Stimulated activated naive CD8-positive, alpha-beta T cell treated with anti-CD3 and anti-CD28 coated beads, Interleukin-15, amount 100 ng/mL, for 72 hours (primary cell): ENCODE measurements at places on chromosomes 13 and 19.

GRCh38 chr13:48906200-48906599 lies 69.5 kb upstream of the FNDC3A start:
- DNase-seq: no peak

DNA sequence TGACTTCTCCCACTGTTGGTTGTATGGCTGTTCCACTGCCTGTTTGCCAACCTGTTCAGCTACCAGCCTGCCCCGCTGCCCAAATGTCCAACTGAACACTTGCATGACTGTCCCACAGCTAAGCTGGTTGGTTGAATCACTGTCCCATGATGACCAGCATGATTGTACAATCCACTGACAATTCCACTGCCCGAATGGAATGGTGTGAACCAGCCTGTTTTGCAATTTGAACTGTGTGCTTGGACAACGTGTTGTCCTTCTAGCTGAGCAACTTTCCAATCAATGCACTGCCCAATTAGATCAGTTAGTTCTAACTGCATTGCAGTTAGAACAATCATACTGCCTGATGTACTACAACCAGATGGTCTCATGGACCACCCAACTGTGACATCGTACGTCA lies 8.7 kb downstream of the ADAMTS10 start:
- no peak for DNase-seq

GRCh38 chr13:114063545-114064449 lies 68.6 kb downstream of the RASA3 start:
- no peak for DNase-seq

DNA sequence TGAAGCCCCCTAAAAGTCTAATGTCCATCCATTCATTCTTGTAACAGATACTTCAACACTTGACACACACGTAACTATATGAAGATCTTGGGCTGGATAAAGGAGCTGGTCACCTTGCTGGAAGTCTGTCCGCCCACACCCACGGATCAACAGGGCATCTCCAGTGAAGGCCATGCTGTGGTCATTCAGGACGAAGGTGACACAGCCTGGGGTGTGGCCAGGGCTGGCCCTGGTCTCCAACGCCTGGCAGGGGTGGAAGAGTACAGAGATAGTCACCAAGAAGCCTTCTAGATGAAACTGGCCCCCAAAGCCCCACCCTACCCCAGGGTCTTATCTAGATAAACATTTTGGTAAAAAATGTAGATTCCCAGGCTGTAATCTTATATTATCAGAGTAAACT lies 6.8 kb upstream of the PHLDB3 start:
- no peak for DNase-seq

DNA sequence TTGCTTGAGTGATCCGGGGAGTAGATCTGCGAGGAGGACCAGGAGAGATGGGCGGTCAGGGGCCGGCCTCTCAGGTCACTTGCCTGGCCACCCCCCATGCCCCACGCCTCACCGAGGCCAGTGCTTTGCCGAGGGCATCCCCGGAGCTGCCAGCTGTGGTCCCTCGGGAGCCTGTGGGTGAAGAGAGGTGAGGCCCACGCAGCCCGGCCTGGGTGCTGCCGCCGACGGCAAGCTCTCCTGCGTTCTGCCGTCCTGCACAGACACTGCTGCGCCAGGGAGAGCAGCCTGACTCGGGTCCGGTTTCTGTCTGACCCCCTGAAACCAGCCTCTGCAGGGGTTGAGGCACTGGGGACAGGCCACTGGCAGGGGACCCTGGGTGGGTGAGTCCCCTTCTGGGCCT lies 15.8 kb upstream of the UQCR11 start:
- DNase-seq: no peak

GRCh38 chr13:45303866-45304265 lies 37.1 kb downstream of the TPT1 start:
- DNase-seq: no peak

DNA sequence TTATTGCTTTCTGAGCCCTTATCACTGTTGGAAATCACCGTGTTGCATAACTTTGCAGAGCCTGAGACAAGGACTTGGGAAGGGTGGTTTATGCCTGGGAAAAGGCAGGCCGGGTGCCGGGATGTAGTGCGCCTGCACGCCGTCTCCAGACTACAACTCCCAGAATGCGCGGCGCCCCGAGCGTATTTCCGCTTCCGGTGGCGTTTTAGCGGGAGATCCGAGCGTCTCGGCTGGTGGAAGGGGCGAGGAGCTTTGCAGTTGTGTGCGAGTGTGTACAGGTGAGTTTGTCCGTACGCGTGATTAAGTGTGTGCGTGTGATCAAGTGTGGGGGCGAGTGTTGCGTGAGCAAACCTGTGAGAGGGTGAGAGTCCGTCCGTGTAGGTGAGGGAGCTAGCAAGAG lies 75.4 kb downstream of the PEG3 start:
- DNase-seq: no peak

DNA sequence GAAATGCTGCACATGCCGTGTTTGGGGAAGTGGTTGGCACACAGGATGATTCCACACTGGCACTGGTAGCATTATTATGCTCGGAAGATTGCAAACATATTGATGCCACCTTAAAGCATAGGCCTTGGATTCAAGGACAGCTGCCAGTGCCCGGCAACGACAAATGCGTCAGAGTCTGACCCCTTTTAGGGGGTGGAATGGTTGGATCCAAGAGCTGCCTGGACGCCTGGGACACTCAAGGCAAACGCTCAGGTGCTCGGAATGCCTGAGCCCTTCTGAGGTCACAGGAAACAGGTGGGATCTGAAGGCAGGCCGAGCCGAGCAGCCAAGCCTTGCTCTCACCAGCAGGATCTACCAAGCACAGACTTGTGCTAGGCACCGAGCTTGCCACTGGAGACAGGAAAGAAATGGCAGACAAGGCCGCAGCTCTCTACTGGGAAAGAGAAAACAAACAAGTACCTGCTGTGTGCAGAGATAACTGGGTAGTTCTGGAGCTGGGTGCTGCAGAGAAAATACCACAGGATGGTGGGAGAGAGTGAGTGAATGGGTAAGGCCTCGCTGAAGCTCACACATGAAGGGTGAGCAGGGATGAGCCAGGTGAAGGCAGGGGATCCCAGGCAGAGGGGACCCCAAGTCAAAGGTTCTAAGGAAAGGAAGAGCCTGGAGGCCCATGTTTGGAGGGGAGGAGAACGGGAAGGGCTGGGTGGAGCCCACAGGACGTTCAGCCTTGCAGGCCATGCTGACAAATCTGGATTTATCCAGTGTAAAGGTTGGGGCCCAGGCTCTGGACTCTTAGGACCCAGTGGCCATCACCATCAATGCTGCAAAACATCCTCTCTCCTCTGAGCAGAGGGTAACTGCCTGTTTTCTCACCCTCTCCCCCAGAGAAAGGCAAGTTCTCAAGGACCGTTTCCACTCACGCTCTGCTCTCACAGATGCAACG lies 9.2 kb downstream of the RANBP3 start:
- no peak for DNase-seq

DNA sequence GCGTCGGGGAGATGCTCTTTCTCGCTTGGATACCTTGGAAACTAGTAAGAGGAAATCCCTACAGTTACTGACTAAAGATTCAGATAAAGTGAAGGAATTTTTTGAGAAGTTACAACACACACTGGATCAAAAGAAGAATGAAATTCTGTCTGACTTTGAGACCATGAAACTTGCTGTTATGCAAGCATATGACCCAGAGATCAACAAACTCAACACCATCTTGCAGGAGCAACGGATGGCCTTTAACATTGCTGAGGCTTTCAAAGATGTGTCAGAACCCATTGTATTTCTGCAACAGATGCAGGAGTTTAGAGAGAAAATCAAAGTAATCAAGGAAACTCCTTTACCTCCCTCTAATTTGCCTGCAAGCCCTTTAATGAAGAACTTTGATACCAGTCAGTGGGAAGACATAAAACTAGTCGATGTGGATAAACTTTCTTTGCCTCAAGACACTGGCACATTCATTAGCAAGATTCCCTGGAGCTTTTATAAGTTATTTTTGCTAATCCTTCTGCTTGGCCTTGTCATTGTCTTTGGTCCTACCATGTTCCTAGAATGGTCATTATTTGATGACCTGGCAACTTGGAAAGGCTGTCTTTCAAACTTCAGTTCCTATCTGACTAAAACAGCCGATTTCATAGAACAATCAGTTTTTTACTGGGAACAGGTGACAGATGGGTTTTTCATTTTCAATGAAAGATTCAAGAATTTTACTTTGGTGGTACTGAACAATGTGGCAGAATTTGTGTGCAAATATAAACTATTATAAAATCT lies 2.7 kb upstream of the KCNRG start:
- DNase-seq: no peak

- no peak for DNase-seq
These were observed 44.0 kb downstream of the SUGP2 start for GRCh38 chr19:18989316-18989715.

DNA sequence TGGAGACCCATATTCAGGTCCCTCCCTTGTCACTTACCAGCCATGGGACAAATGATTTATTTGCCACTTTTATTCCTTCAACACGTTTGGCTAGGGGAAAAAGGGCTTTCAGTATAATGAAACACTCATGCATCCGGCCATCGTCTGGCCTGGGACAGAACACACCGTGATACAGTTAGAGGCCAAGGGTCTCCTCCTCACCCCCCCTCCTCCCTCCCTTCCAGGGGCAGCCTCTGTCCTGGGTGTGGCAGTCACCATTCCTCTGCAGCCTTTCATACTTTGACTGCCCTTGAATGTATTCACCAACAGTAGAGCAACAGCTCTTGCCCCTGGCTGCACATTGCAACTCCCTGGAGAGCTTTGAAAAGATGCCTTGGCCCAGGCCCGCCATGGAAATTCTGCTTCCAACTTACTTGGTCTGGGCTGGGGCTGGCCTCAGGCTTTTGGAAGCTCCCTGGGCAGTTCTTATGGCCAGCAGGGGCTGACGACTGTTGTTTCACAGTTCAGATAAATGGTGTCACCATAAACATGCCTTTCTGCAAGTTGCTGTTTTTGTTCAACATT lies 3.0 kb downstream of the PAK4 start:
- no peak for DNase-seq

GRCh38 chr13:59112221-59112718 lies 1051.5 kb downstream of the DIAPH3 start:
- no peak for DNase-seq

DNA sequence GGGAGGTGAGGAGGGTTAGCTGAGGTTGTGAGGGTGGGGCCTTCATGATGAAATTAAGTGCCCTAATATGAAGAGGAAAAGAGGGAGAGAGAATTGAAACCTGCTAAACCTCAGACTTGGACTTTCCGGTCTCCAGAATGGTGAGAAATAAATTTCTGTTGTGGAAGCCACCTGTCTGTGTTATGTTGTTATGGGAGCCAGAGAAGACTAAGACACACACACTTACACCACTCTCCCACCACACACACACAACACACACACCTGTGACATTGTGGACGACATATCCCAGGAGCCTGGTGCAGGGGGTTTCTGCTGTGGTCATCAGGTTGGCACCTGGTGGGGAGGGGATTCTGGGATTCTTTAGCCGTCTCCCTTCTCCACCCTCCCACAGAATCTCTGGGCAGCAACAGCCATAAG lies 14.0 kb downstream of the KLK4 start:
- DNase-seq: no peak

GRCh38 chr19:6070720-6071485 lies 39.4 kb downstream of the RFX2 start:
- DNase-seq: no peak

GRCh38 chr13:30618186-30618929 lies 638 bp downstream of the USPL1 start:
- no peak for DNase-seq

GRCh38 chr13:94558716-94559115 lies 37.2 kb downstream of the TGDS start:
- peak; percentile 54 for DNase-seq

DNA sequence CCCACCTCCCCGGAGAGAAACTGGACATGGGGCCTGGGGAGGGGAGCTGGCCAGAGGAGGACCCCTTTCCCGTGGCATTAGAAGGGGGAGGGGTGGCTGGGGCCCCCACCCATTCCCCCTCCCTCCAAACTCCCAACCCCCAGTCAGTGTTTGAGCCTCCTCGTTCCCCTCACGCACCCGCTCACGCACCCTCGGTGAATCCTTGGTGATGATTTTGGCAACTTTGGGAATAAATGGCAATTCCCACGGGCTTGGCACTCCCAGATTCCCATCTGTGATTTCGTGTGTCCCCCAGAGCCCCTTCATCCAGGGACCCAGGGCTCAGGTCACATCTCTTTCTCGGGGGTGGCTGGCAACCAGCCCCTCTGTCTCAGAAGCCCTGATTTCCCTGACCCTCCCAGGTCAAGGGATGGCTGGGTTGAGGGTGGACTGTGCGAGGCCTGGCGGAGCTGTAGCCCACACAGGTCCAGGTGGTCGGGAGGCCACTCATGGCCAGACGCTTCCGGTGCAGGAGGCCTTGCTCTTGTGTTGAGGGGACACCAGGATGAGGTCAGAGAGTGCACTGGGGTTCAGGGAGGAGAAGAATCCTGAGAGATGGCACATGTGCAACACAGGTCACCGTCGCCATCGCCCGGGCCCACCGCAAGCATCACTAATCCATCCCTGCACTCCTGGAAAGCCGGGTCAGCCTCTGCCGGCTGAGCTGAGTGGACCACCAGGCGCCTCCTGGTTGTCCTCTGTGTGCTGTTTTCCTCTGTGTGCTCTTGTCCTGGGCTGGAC lies 20.7 kb downstream of the EPN1 start:
- DNase-seq: no peak

DNA sequence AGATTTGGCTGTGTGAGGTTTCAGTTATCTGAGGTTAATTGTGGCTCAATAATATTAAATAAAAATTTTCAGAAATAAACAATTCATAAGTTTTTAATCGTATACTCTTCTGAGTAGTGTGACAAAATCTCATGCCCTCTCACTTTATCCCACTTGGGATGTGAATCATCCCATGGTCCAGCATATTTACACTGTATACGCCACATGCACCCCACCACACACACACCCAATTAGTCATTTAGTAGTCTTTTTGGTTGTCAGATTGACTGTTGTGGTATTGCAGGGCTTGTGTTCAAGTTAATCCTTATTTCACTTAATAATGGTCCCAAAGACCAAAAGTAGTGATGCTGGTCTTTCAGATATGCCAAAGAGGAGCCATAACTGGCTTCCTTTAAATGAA lies 66.4 kb upstream of the PCDH9 start:
- no peak for DNase-seq

GRCh38 chr13:99743094-99743493 lies 228.5 kb downstream of the ZIC5 start:
- DNase-seq: no peak

GRCh38 chr13:45949161-45949560 lies 97.6 kb upstream of the SIAH3 start:
- no peak for DNase-seq

- no peak for DNase-seq
These were observed 14.1 kb downstream of the AP2A1 start for GRCh38 chr19:49780861-49781260.

DNA sequence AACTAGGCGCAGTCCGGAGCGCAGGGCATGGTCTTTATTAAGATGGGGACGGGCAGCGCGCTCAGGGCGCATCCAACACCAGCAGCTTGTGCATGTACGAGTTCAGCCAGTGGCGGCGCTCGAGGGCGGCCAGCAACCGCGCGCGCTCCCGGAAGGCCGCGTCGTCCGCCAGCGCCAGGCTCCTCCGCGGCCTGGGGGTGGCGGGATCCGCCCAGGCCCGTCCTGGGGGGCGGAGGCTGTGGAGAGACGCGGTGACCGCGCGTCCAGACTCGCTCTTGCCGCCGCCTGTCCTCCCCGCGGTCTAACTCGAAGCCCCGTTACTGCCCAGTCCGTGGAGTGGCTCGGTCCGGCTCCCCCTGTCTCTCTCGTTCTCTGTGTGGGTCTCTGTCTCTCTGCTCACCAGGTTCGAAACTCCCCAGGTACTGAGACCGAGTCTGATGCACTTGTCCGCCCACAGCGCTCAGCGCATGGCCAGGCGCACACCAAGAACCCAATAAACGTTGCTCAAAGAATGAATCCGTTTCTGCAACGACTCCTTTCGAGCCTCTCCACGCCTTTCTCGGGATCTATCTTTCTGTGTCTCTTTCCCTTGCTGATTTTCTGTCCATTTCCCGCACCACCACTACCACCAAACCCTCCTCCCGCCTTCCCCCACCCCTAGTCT lies 702 bp downstream of the PTH2 start:
- peak; percentile 60 for DNase-seq
